ENCODE measurements at places on chromosomes 1 and 21.
A peak's percentile ranks its signal among the peaks of the same experiment; 100 is the strongest.

- DNase-seq: peak; percentile 76
These were observed 194.0 kb downstream of the TOMM20 start for GRCh38 chr1:234934611-234935033.

DNA sequence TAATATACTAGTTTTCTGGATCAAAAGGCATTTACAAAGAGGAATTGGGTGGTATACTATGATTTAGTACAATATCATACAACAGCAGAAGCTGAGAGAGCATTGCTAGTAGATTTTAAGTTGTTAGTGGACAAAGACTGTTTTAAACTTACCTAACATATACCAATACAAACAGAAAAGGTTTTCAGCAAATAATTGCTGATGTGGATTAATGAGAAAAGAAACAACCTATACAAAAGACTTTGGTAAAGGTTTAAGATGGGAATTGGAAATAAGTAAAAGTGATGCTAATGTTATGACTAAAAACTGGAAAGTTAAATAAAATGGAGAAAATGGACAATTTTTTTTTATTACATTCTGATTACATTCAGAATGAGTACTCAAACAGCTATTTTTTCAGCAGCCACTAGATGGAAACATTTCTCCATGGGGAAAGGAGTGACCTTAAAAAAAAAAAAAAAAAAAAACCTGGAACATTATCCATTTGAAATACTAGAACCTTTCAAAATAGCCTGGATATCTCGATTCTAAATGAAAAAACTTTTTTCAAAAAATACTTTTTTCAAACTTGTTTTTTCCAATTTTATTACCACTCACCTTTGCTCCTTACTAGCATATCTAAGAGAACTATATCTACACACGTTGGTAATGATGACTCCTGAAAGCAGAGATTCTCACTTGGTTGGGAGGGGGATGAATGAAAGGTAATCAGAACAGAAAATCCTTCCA lies 55.4 kb downstream of the EPRS1 start:
- DNase-seq: no peak

DNA sequence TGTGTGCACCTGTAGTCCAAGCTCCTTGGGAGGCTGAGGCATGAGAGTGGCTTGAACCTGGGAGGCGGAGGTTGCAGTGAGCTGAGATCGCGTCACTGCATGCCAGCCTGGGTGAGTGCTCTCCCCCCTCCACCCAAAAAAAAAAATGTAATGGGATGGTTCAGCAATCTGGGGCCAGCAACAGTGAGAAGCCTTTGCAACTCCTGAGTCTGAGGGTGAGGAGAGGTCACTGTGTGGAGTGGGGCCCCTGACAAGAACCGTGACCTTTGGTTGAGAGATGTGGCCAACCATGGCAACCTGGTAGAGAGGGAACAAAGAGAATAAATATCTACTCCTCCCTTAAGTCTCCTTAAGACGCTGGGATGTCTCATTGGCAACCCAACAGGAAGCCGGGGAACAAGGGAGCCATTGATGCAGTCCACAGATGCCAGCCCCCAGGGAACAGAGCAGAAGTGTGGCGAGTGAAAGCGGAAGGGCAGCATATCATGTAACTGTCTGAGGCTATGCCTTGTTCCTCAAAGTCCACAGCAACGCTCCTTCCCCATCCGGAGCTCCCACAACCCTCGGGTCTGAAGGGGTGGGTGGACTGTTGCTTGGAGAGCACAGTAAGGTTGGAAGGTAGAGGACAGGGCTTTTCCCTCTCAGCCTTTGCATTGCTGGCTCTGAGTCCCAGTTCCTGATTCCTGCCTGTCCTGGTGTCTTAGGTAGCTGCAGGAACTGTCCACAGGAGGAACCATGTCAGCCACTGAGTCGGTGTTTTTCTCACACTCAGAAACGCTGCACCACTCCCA lies 8.3 kb downstream of the TRNP1 start:
- no peak for DNase-seq

- DNase-seq: no peak
These were observed 256.5 kb downstream of the USP25 start for GRCh38 chr21:15986277-15986676.

DNA sequence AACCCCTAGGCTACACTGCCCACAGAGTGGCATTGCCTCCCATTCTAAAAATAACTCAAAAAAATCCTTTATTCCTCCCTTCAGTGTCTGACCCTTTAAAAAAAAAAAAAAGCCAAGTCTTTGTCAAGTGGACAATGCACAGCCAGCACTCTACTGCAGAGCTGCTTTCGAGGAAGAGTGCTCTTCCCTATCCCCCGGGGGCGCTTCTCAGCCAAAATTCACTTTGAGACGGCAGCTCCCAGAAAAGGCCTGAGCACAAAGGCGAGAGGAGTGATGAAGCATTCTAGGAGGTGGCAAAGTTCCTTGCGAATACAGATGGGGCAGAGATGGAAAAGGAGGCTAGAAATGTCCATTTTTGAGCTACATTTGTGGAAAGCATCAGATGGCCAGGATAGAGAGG lies 23.3 kb downstream of the EPHA10 start:
- no peak for DNase-seq

GRCh38 chr1:28421744-28422143 lies 52.2 kb downstream of the PHACTR4 start:
- no peak for DNase-seq

- DNase-seq: no peak
These were observed 101.1 kb upstream of the SOD1 start for GRCh38 chr21:31558189-31558961.

DNA sequence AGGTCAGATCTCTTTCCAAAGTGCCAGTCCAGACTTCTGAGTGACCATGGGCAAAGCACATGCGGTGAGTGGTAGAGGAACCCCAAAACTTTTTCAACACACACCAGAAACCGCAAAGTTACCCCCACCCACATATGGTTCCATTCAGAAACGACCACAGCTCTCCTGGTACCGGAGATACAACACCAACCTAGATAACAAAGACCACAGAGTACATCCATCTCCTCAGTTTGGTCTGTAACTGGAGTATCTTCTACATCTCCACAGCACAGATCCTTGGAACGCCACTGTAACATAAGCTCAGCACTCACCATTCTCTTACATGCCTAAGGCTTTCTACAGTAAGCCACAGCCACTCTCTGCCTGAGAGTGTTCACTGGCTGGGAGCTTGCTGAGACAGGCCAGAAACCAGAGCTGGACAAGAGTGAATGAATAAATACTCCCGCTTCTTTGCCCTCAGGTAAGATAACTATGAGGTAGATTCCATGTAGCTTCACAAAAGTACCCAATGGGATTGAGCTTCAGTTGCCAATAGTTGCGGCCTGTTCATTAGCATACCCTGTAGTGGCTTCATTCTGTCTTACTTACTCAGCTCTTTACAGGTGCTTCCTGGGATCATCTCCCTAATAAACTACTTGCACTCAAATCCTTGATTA lies 81.8 kb downstream of the SMYD3 start:
- DNase-seq: no peak

DNA sequence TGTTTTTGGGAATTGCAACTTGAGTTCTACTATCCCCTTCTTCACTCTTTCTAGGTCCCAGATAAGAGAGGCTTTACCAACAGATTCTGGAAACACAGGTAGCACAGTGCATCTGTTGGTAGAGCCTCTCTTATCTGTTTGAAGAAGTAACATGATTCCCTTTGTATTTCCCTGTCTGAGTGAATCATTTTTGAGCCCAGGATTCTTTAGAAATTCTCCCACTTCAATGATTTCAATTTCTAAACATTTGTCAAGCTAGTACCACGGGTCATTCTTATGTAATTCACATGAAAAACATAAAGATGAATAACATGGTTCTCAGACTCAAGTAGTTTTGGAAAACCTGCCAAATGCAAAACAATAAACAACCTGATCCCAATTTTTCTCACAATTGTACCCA lies 72.0 kb upstream of the DUSP10 start:
- DNase-seq: no peak

GRCh38 chr1:5662744-5663126 lies 329.5 kb downstream of the NPHP4 start:
- no peak for DNase-seq

DNA sequence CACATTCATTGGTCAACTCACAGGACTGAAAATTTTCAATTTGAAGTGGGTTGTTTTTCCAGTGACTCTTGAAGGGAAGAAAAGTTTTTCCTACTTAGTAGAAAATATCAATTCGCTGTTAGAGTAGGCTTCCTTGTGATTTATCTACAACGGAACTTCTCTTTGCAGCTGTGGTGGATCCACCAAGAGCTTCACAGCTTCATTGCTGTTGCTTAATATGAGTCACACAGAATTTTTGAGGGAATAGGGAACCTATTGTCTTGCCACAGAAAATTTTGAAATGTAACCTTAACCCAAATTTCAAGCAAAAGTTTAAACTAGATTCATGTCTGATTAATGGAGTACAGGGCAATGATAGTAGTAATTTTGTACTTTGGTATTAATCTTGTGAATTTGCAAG lies 58.4 kb upstream of the IFI44L start:
- DNase-seq: no peak

- DNase-seq: no peak
These were observed 499.2 kb downstream of the OMA1 start for GRCh38 chr1:58047265-58047858.

GRCh38 chr1:156401681-156402081 lies 32.7 kb downstream of the RHBG start:
- DNase-seq: no peak

- DNase-seq: no peak
These were observed 54.6 kb upstream of the CSF3R start for GRCh38 chr1:36537190-36537768.

GRCh38 chr1:33010932-33011731 lies 25.6 kb downstream of the AK2 start:
- no peak for DNase-seq

DNA sequence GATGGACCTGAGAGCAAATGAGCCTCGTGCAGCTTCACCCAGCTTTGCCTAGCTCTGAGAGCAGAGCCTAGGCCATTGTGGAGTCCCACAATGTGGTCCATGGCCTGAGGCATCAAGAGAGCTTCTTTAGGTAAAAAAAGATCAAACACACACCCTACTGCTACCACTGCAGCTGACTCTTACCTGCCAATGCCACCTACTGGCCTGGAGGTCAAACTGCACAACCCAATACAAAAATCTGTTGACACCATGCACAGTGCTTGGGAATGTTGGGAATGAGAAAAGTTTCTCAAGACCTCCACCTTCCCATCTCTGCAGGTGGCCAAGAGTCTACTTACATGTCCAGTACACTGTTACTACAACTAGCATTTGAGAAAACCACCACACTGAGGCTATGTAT lies 60.6 kb downstream of the UCHL5 start:
- DNase-seq: no peak

- DNase-seq: no peak
These were observed 325.1 kb downstream of the BRINP2 start for GRCh38 chr1:177495878-177496277.

DNA sequence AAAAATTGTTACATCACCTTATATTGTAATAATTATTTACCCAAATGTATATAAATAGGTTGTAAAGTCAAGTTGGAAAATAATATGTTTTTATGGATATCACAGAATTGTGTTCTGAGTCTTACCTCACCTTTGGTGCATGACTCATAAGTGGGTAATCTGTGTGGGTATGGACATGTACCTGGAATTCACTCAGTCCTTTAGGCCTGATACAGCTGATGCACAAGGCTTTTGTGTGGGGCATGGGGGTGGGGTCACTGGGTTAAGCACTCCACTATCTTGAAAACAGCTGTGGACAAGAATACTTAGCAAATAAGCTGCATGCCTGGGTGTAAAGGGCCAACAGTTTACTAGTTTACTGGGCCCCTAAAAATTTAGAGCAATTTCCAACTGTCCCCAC lies 34.4 kb downstream of the INKA2 start:
- DNase-seq: no peak

GRCh38 chr1:113783254-113784103 lies 24.2 kb upstream of the PHTF1 start:
- DNase-seq: no peak

GRCh38 chr1:187236199-187236598 lies 407.4 kb downstream of the PLA2G4A start:
- no peak for DNase-seq

- no peak for DNase-seq
These were observed 248.2 kb downstream of the MATN1 start for GRCh38 chr1:30475201-30475600.

GRCh38 chr1:19620786-19621185 lies 23.3 kb upstream of the NBL1 start:
- DNase-seq: no peak

DNA sequence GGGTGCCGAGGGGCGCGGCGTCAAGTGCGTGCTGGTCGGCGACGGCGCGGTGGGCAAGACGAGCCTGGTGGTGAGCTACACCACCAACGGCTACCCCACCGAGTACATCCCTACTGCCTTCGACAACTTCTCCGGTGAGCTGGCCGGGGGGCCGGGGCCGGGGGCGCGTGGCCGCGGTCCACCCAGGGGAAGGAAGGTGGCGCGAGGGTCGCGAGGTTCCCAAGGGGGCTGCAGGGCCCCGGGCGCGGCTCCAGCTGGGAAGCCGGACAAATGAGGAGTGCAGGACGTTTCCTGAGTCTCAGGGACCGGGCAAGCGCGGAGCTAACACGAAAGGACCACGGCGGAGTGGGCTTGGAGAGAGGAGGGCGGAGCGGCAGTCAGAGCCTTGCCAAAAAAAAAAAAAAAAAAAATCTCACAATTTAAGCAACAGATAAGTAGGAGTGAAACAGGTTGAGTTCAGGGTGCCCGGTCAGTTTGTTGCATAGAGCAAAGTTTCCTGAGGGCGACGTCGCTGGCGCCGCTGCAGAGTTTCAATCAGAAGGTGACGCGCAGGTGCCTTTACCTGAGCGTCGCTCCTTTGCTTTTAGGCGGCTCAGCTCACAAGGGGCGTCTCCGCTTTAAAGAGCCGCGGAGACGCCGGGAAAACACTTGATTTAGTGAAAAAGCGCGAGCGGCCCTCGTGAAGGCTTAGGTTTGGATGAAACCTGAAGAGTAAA lies 750 bp downstream of the RHOU start:
- no peak for DNase-seq

- no peak for DNase-seq
These were observed 23.7 kb downstream of the KCNC4 start for GRCh38 chr1:110233861-110234260.

GRCh38 chr1:202086579-202087350 lies 36.0 kb upstream of the GPR37L1 start:
- no peak for DNase-seq

GRCh38 chr1:154478639-154479038 lies 23.4 kb upstream of the TDRD10 start:
- no peak for DNase-seq

- no peak for DNase-seq
These were observed 740.5 kb upstream of the B3GALT2 start for GRCh38 chr1:193926956-193927355.
